Stimulated activated naive CD8-positive, alpha-beta T cell treated with anti-CD3 and anti-CD28 coated beads, Interleukin-15, amount 100 ng/mL, for 72 hours (primary cell): ENCODE measurements at places on chromosomes 11 and 22.

DNA sequence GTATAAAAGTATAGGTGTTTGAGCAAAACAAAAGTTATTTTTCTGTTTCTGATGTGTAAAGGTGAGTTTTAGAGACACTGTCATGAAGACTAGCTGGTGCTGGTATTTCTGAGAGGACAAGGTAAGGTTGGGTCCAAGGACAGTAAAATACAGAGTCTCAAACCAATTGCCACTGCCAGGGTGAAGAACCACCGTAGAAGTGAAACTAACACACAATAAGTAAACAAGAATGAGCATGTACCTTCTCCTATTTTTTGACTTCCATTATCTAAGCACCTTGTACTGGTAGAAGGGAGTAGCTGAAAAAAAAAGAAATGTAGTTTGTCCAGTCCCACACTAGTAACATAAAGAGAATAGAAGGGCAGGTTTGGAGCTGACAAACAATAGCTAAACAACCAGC lies 117.3 kb downstream of the TTC28 start:
- DNase-seq: no peak

- DNase-seq: no peak
Measured at GRCh38 chr11:20155683-20156279, 4.5 kb downstream of the DBX1 start.

- no peak for DNase-seq
Measured at GRCh38 chr11:128733440-128734102, 39.7 kb downstream of the FLI1 start.

DNA sequence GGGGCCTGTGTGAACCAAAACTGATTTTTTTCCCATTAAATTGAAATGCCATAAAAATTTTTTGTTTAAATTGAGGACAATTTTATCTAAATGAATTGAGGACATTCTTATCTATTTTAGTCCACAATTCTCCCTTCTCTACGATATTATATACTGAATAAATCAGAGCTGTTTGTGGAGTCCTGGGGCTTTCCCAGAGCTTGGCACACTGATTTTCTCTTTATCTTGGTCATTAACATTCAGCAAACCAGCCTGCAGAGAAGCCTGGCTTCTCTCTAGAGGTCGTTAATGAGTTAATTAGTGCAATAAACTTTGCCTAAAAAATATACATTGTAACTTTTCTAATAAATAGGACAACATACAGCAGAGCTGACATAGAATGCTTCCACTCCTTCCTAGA lies 615.7 kb downstream of the NELL1 start:
- no peak for DNase-seq

DNA sequence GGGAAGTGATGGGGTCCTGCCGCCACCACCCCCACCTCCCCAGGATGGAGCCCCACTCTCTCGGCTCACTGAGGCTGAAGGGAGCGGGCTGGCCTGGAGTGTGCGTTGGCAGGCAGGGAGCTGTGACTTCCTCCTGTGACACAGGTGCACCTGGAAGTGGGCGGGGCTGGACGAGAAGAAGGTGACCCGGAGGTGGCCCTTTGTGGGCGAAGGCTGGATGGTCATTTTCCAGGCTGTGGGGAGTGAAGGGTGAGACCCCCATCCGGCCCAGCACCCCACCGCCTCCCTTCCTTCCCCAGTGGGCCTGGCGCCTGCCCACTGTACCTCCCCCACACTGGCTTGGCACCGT lies 15.3 kb downstream of the IL17REL start:
- DNase-seq: no peak

DNA sequence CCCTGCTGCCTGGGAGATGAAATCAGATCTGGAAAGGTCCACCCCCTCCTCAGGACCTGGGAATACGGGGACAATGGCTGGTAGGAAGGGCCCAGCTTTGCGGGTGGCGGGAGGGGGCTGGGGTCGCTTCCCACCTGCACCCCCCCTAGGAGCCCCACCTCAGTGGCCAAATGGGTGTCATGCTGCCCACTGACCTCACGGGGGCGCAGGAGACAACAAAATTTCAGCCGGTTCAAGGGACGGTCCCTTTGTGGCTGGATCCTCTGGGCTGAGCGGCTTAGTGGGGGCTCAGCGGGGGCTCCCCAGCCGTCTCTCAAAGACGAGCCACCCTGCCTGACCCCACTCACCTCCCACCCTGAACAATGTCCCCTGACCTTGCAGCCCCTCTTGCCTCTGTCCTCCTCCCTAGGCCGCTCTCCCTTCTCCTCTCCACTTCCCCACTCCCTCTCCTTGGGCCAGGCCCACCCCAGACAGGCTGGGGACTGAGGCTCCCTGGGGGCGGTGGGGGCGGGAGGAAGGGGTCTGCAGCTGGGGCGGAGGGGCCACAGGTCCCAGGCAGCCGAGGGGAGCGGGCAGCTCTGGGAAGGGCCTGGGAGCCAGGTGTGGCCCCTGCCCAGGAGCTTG lies 39.3 kb upstream of the H19 start:
- DNase-seq: no peak

DNA sequence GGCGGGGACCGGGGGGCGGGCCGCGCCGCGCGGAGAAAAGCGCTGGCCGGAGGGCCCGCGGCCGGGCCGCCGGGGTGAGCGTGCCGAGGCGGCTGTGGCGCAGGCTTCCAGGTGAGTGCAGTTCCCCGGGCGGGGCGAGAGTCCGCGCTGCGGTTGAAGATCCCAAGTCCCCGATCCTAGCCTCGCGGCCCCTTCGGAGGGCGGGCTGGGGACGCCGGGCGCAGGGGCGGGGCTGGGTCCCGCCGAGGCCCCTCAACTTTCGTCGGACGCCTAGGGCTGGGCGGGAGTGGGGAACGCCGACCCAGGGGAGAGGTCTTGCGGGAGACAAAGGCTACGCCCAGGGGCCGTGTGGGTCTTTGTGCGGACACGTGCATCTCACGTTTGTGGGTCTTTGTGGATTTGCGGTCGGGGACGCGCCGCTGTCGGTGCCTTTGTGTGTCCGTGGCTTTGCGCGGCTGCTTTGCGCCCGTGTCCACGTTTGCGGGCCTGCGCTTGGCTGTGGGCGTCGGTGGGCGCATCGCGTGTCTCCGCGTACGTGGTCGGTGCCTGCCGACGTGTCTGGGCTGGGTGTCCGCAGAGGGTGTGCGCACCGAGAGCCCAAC lies at the start of gene TSKU:
Gene TSKU, plus strand, starts transcription at position 63 of the 602 bp plus-strand sequence. CDS start 12,261 bp downstream, outside the sequence.
- peak; percentile 18 for DNase-seq

DNA sequence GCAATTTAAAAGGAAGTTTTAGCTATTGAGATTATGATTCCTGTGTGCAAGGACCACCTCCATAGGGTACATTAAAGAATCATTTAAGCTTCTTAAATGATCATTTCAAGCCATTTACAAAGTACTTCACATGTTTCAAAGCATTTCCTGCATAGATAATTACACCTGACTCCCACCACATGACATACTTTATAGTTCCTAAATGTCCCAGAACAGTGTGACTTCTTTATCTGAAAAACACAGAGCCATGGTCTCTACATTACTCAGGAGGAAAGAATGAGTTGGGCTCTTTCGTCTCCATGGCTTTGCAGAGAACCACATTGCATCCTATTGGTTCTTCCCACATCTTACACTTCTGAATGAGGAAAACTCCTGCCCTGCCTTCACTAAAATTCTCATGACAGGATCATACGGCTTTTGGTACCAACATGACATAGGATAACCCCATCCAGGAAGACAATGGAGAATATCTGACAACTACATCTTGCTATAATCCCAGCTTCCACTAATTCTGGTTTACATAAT lies 88.6 kb downstream of the ETS1 start:
- no peak for DNase-seq

GRCh38 chr11:47329987-47330931 lies 22.2 kb downstream of the MYBPC3 start:
- no peak for DNase-seq

GRCh38 chr22:17957204-17957603 lies 67.2 kb downstream of the MICAL3 start:
- DNase-seq: no peak

- DNase-seq: no peak
Measured at GRCh38 chr22:38567531-38568285, 2.3 kb downstream of the DMC1 start.

DNA sequence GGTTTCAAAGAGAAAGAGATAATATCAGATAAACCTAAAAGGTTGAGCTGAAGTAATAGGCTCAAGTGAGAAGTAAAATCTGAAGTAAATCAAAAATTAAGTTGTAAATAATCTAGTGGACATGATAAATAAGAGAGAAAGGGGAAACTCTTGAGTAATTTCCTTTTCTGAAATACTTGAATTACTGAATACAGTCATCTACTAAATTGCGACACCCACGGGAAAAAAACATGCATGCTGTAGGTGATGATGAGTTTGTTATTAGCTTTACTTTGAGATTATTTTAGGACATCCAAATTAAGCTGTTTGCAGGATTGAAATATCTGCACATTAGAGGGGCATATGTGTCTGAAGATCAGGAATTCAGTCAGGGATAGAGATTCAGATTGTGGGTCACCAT lies 50.0 kb upstream of the CARD18 start:
- no peak for DNase-seq

DNA sequence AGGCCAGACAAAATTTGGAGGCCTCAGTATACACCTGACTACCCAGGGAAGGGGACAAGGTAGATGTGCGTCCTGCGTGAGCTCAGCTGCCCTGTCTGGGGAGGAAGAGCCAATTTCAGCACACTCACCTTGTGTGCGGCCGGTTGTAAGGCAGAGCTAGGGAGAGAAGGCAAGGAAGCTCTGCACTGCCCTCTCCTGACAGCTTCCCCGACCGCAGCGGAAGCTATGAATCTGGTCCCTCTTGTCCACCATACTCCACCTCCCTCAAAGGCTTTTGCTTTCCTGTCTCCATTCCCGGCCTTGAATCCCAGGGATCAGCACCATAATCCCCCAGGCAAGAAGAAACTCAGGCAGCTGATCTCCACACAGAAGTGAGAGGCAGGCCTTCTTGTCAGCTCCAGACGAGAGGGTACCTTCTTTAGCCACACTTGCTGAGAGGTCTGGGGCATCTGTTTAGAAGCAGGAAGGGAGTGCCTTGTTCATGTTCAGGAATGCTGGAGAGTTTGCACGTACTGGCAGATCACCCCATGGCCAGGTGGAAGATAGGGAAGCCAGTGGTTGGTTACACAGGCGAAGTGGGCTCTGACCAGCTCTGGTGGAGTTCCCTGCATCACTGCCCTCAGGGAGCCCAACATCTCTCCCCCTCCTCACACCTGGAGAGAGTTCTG lies 62.5 kb downstream of the FEZ1 start:
- DNase-seq: no peak

DNA sequence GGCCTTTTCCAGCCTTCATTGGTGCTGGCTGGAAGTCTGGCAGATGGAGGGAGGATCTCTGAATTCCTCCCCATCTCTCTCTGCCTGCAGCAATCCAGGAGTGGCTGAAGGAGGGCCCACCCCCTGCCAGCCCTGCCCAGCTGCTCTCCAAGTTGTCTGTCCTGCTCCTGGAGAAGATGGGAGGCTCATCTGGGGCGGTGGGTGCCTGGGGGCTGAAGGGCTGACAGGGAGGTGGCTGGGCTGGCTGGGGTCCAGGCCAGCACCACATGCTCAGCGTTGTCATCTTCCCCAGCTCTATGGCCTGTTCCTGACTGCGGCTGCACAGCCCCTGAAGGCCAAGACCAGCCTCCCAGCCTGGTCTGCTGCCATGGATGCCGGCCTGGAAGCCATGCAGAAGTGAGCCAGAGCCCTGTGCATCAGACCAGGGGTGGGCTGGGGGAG lies 12.2 kb downstream of the TKFC start:
- no peak for DNase-seq

DNA sequence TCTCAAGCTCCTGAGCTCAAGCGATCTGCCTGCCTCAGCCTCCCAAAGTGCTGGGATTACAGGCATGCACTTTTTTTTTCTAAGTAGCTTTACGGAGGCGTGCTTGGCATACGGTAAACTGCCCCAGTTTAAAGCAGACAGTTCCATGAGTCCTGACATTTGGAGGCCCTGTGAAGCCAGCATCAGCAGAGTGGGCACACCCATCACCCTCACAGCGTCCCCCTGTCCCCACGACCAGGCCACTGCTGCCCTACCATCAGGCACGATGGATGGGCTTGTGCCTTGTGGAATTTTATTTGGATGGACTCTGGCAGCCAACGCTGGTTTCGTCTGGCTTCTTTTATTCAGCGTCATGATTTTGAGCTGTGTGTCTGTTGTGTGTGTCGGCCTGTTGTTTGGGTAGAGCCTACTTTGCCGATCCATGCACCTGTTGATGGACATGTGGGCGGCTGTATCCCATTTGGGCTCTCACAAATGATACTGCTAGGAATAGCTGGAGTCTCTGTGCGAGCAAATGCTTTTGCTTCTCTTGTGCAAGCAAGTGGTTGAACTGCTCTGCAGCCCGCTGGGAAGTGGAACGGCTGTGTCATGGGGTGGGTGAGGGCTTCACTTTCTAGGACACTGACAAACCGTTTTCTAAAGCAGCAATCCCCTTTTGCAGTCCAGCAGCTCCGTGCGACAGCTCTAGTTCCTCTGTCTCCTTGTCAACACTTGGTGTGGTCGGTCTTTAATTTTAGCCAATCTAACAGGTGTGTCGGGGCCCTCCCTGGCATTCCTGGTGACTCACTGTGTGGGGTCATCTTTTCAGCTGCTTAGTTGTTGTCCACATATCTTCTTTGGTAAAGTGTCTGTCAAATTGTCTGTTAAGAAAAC lies 23.8 kb downstream of the KCNQ1 start:
- no peak for DNase-seq

DNA sequence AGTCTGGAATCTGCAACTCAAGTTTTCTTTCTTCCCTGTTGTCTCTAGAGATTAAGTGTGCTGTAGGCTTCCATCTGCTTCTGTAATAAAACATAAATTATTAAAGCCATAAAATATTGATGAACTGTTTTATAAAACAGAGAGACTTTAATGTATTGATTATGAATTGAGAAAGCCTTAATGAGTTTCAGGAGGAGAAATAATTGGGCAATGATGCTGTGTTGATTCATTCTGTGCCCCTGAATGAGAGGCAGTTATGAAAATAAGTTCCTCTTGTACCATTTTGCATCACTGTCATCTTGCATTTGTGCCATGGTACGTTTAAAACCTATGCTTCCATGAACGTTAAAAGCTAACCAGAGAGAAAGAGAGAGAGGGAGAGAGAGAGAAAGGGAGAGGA lies 194.1 kb upstream of the LARGE1 start:
- no peak for DNase-seq

DNA sequence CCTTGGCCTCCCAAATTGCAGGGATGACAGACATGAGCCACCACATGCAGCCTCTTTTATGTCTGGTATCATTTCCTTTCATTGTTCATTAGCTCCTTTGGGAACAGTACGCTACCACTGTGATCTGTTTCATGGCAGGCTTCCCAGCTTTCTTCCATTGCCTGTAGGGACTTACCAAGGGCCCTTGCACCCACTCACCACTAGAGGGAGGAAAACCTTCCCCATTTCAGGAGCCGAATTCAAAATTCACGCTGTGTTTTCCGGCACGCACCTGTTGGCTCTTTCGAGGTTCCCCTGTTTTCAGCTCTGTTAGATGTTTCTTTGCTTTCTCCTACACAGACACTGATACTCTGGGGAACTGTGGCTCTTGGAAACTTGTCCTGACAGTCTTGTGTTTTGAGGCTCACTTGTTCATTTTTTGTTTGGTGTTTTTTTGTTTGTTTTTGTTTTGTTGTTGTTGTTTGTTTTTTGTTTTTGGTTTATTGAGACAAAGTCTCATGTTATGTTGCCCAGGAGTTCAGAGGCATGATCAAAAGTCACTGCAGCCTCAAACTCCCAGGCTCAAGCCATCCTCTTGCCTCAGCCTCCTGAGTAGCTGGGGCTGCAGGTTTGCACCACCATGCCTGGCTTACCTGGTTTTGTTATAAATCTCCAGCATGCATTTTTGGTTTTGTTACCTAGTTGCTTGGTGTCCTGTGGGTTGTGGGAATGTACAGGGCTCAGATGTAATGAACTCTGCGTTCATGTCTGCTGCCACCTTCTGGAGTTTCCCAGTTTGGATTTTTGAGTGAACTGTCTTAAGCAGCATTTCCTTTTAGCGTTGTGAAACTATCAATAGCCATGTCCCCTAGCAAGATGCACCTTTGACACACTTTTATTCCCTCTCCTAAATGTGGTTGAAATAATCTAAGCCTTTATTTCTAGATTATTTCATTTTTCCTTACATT lies 2.3 kb downstream of the KRTAP5-11 start:
- peak; percentile 21 for DNase-seq
